ENCODE measurements at places on chromosomes 1 and 21.

DNA sequence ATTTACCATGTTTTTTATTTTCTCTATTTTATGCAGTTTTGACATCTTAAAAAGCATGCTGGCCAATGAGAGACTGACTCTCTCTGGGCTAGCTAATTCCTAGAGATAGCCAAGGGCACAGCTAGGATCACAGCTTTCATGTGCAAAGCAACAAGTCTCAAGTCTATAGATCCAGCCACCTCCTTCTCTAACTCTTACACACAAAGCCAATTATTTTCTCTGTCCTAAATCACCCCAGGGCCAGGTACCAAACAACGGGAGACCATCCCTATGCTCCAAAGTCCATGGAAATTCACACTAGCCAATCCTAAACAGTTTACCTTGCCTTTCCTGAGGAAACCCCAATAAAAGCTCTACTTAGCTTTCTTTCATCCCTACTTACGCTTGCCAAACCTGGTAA, 38.0 kb downstream of the ARHGAP29 start:
- DNase-seq = no peak

DNA sequence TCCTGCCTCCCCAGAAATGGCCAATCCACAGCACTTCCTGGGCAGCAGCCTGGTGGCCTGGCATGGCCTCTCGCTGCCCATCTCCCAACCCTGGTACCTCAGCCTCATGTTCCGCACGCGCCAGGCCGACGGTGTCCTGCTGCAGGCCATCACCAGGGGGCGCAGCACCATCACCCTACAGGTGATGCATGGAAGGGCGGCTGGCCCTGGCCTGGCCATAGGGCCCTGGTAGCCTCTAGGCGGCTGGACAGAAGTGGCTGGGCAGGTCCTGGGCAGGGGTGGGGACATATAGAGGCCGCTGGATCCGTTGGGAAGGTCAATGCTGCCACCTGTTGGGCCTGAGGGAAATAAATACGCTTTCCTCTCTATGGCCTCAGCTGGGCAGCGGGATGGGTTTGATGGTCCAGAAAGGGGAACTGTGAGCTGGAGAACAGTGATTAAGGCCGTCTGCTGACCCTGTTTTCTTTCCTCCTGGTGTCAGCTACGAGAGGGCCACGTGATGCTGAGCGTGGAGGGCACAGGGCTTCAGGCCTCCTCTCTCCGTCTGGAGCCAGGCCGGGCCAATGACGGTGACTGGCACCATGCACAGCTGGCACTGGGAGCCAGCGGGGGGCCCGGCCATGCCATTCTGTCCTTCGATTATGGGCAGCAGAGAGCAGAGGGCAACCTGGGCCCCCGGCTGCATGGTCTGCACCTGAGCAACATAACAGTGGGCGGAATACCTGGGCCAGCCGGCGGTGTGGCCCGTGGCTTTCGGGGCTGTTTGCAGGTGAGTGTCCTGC, 14.4 kb downstream of the CELSR2 start:
- DNase-seq = peak; percentile 96

DNA sequence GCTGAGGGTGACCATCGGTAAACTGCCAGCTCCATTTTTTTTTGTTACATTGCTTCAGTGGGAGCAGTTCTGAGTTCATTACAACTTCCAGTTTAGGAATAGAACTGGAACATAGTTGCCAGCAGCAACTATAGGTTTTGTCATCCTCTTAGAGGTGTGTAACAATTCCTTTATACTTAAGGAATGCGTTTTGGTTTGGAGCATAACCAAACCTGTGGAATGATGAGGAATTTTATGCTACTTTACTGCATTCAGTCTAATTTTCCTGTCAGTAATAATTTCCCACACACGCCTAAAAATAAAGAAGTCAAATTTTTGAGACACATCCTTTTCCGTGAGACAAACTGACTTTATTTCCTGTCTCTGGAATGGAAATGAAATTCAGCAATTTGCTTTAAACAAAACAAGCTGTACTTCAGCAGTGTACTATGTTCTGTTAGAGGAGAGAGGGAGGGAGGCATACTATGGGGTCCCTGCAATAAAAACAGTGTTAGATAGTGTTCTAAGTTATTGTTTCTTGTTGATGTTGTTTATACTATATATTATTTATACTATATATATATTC, 4.8 kb upstream of the AMPD1 start:
- no peak for DNase-seq

DNA sequence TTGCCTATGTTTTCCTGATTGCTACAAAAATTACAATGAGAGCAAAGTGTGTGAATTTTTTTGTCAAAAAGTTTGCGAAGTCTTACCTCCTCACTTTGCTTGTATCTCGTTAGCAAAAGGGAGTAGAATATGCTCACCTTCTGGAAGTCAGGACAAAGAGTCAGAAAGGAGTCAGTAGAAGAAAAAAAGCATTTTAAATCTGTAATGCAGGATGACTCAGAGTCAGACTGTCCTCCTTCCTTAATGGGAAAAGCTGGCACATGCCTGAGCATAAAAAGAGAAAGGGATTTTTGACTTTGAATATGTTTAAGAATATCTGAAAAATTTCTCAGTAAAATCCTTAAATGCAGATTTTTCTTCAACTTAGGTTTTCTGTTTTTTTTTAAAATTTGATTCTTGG, 14.2 kb upstream of the VN1R5 start:
- peak; percentile 52 for DNase-seq

DNA sequence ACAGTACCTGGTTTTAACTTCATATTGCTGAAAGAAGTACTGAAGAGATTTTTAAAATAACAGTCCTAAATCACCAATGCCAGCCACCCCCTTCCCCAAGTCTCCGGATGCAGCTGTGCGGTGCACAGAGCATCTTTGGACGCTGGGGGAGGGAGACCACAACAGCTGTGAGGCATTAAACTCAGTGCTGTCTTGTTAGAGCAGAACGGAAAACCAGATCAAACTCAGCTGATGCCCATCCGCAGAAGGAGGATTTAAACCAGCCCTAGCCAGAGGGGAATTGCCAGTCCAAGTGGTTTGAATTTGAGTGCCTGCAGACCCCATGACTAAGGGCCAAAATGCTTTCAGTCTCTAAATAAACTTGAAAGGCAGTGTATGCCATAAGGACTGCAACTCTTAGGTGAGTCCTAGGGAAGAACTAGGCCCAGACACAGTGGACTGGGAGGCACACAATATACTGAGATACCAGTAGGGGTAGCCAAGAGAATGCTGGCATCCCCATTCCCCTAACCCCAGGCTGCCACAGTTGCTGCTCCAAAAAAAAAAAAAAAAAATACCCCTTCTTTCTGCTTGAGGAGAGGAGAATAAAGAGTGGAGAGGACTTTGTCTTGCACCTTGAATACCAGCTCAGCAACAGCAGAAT, 576.2 kb downstream of the NEGR1 start:
- DNase-seq = no peak

DNA sequence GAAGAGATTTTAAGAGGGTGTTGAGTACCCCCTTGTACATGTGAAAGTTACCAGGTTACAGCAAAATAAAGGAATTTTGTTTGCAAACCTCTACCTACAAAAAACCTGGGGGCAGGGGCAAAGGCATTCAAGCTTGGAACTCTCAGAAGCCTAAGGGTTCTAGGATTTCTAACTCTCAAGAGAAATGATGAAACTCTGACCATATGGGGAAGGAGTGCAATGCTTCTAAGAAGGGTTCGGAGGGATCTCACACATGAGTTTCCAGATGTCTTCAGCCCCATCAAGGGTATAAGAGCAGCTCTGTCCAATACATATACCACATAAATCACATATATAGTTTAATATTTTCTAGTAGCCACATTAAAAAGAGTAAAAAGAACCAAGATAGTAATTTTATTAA, 7.3 kb upstream of the FCGR2A start:
- no peak for DNase-seq

DNA sequence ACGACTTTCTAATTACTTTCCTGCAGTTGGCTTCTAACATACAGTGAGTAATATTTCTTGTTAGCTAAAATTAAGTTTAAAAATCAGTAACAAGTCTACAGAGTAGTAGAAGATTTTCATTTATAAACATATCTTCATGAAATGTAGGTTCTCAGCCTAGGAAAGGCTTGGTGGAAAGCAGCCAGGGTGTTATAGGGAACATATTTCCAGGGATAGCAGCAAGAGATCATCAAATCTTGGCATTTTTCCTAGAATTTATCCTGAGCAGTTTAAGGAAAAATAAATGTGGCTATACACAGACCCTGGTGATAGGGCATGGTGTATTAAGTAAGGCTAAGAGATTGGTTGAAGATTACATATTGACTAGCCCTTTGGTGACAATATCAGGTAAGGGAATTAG, 203.5 kb upstream of the NEGR1 start:
- DNase-seq = no peak

DNA sequence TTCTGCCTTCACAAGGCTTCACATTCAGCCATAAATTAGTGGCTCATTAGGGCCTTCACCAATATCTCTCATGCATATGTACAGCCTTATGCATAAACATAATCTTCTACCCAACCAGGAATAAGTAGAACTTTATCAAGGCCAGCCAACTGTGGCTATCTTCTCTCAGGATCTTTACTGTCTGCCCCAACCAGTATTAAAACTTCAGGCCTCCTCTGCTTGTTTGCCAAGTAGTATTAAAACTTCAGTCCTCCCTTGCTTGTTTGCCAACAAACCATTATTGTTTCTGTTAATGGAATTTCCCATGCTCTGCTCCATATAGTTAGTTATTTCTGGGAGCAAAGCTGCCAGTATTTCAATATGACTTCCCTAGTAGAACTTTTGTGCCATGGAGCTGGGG, 80.1 kb downstream of the SLC5A9 start:
- no peak for DNase-seq

DNA sequence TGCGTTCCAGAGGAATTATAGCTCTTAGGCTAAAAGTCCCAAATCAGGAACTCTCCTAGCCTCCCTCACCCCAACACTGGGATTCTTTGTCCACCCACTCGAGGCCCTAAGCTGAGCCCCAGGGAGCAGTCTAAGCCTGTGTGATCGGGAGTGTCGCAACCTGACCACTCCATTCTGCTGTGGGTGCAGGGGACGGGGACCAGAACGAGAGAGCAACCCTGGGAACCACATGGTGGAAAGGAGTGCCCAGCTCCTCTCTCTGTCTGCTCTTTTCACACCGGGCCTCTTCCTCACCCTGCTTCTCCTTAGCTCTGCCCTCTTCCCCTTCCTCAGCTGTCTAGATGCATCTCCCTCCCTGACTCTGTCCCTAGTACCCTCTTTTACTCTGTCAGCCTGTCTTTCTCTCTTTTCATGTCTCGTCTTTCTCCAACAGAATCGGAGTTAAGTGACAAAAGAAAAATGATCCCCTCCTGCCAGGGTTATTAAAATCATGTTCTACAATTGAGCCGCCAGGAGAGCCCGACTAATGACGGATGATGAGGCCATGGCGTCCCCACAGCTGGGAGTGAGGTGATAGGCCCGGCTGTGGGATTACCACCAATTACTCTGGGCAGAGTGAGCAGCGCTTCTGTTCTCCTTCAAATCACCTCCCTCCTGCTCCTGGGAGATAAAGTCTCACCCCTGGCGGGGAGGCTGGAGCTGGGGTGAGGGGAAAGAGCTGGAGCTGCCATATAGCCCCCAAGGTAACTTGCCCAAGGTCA, 34.5 kb upstream of the CSF3R start:
- no peak for DNase-seq

GRCh38 chr1:82483146-82483545, 682.4 kb downstream of the ADGRL2 start:
- no peak for DNase-seq

Data from kidney tubule cell (primary cell).